Kidney tubule cell (primary cell): ENCODE measurements at places on chromosomes 12 and 14.
A peak's percentile ranks its signal among the peaks of the same experiment; 100 is the strongest.

GRCh38 chr12:130192642-130193345 lies 30.5 kb downstream of the FZD10 start:
- peak; percentile 21 for DNase-seq

GRCh38 chr14:65745396-65746190 lies 333.1 kb downstream of the FUT8 start:
- DNase-seq, result no peak

GRCh38 chr14:94582199-94582750 lies 1.0 kb downstream of the SERPINA5 start:
- no peak for DNase-seq

DNA sequence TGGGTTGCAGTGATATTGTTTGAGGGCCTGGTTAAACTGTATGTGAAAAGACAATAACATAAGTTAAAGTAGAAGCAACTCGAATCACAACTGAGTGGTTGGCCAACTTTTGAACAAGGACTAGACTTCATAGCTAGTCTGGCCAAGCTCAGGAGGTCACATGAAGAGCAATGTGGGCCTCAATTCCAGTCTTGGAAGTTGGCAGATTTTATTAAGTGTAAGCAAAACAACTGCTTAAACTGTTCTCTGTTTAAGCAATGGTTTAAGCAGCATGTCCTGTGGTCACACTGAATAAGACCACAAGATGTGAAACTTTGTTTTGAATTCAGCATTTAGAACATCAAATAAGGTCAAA lies 100.4 kb downstream of the TMTC3 start:
- DNase-seq, result no peak

DNA sequence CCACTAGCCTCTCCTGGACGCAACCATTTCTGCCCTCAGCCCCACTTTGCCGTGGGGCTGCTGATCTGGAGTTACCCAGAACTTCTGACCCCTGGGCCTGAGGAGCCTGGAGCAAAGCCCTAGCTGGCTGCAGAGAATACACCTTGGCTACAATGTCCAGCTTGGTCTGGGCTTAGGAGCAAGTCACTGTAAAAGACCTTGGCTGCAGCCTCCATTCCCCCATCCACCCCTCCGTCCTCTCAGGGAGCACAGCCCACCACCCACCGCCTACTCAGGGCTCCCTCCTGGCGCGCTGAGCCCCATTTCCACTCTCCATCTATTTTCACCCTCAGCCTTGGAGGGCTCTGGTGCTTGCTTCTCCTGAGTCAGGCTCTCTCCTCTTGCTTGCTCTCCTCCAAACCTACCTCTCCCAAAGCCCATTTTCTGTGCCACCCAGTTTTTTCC lies 42.9 kb downstream of the ERH start:
- DNase-seq, result no peak

DNA sequence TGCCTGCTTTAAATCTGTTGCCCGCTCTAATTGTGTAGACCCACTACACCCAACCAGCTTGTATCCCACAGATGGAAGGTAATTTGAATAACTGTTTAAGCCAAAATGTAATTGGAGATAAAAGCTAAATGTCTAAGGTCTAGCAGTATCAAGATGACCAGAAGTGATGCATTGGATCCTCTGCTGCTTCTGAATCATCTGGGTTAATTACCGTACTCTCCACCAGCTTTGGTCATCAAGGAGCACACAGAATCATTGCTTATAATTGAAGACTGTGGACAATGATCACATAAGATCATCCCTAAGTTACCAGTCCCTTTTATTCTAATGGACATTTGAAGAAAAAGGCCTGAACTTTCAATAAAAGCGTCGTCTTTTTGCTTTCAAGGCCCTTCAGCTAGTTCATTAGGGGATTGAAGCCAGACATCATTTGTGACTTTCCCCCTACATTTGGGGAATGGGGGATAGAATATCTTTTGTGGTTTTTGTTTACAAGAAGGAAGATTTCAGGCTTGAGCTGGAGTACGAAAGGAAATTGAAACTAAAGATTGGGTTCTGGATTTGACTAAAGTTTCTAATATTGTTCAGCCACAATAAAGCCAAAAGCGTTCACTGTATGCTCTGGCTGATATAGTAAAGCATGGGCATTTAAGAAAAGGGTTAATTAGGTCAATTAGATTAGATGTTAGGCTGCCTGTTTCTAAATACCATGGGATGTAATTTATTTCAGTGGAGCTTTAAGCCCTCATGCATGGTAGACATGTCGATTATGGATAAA lies 123.2 kb downstream of the CHST11 start:
- DNase-seq, result no peak
